ENCODE measurements at places on chromosomes 13 and 19.

DNA sequence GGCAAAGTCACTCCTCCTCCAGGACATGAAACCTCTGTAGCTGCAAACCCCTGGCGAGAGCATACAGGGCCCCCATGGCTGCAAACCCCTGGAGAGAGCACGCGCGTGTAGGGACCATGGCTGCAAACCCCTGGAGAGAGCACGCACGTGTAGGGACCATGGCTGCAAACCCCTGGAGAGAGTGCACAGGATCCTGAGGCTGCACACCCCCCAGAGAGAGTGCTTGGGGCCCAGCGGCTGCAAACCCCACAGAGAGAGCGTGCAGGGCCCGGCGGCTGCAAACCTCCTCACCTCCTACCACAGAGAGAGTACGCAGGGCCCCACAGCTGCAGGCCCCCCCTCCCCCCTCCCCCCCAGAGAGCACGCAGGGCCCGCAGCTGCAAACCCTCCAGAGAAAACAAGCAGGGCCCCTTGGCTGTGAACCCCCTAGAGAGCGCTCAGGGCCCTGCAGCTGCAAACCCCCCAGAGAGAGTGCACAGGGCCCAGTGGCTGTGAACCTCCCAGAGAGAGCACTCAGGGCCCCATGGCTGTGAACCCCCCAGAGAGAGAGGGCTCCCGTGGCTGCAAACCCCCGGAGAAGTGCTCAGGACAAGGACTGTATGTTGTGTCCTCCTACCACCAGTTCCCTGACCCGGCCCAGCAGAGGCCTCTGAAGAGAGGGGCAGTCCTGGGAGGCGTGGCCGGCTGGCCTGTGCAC lies 7.3 kb downstream of the ADPRHL1 start:
- DNase-seq, result no peak

GRCh38 chr13:73810647-73811046 lies 323.6 kb downstream of the KLF12 start:
- no peak for DNase-seq

DNA sequence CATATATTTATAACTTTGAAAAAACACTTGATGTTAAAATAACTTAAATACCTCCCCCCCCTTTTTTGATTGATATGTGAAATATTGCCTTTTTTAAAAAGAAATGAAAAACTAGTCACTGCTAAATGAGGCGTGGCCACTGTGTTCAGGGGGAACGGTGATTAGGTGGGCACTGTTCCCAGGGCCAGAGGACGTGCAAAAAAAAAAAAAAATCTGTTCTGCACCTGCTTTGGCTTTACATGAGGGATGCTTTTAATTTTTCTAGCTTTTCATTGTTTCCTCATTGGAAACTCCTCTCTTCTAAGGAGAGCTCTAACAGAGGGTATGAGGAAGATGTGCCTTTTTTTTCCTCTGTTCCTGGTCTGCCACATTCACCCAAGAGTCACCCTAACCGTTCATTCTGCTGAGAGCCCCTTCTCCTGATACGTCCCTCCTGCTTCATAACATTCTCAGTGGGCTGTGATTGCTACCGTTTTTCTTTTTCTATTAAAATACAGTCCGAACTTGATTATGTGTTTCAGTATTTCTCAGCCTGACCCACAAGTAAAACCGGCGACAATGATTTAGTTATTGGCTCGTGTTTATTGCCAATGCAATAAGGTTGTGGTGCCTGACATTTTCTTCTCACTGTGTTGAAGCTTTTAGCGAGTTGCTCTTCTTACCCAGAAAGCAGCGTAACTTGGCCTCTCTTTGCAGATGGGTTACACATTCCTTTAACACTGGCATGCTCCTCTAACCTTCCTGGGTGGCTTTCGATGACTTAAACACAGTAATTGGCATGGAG lies 64.8 kb upstream of the ZNF536 start:
- DNase-seq, result no peak

DNA sequence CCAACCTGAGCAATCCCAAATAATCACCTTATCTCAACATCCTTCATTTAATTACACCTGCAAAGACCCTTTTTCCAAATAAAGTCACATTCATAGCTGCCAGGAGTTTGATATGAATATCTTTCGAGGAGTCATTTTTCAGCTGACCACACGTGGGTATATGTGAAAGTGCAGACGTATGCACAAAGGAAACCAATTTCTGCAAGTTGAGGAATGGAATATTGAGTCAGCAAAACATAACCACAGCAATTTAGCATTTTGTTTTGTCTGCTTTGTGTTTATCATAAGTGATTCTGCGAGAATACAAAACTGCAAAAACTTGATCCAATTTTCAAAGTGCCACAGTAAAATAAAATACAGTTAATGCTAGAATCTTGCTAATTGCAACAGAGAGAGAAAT lies 295.9 kb downstream of the SUCLA2 start:
- DNase-seq, result no peak

GRCh38 chr19:12293777-12294248 lies 870 bp downstream of the ZNF44 start:
- peak; percentile 64 for DNase-seq

- DNase-seq, result no peak
Observed at GRCh38 chr19:52626915-52627314, 11.2 kb downstream of the ZNF83 start.

- DNase-seq, result no peak
Observed at GRCh38 chr19:53947624-53948023, 15.1 kb upstream of the CACNG8 start.

GRCh38 chr13:92158346-92158745 lies 759.9 kb downstream of the GPC5 start:
- DNase-seq, result no peak

DNA sequence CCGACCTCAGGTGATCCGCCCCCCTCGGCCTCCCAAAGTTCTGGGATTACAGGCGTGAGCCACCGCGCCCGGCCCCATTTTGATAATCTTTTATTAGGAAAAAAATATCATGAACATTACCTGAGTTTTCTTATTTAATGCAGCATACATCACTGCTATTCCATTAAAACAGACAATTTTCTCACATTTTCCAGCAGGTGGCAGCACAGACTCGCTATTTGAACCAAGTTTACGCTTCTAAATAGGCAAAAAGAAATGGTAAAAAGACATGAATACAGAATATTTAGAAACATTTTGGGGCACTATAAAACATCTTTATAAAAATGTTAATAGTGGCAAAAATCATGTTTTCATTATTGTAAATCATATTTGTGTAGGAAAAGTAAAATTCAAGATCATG lies 903.1 kb downstream of the SLITRK6 start:
- DNase-seq, result peak; percentile 40

- DNase-seq, result no peak
Observed at GRCh38 chr19:17790059-17790780, 4.7 kb upstream of the B3GNT3 start.

DNA sequence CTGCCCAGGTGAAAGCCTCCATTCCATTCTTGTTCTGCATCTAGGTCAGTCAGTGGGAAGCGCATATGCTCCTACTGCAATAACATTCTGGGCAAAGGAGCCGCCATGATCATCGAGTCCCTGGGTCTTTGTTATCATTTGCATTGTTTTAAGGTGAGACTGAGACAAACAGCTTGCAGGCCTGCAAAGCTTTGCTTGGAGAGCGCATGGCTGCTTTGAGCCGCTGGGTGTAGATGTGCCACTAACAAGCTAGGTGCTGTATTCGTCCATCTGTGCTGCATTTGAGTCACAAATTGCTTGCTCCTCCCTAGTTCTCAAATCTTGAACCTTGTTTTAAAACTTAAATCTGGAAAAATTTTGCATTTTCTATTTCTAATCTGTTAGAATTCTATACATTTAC lies 219.1 kb downstream of the LMO7 start:
- DNase-seq, result no peak

DNA sequence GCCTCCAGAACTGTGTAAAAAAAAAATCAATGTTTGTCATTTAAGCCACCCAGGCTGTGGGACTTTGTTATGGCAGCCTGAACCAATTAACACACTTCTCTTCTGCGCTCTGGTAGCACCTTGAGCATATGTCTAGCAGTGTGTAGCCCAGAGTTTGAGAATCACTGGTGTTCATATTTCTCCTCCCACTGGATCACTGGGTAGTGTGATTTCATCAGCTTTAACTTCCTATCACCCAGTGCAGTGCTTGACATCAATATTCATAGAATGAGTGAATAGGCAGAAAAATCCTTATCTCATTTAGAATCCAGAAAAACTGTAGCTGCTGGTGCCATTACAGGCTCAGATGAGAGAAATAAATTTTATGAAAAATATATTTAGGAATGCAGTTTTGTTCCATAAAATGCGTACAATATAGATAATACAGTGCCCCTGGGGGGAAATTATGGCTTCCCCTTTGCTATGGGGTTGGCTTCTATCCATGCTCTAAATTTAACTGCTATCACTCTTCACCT lies 30.7 kb upstream of the WASF3 start:
- DNase-seq, result no peak

- no peak for DNase-seq
Observed at GRCh38 chr13:105957769-105958438, 577.6 kb downstream of the EFNB2 start.
